ENCODE measurements at places on chromosomes 3 and 15. TPM values are rescaled to one million over a fixed set of nuclear protein-coding genes. Genes with fewer than 3 reads are reported as not detected.

The BTBD1 gene
- polyA plus RNA-seq, result 49.7 TPM

The RLBP1 gene
- polyA plus RNA-seq, result not detected

The CPEB1 gene
- 0.11 TPM for polyA plus RNA-seq

The TPRG1 gene
- not detected for polyA plus RNA-seq

The GOLGA6D gene
- not detected for polyA plus RNA-seq

The CPNE9 gene
- polyA plus RNA-seq, result not detected

The DGKG gene
- polyA plus RNA-seq, result 2.5 TPM

The TEX55 gene
- not detected for polyA plus RNA-seq

The PARP16 gene
- 23.5 TPM for polyA plus RNA-seq

The XXYLT1 gene
- 5.2 TPM for polyA plus RNA-seq

The ATP13A5 gene
- polyA plus RNA-seq, result not detected
